ENCODE measurements at places on chromosomes 4 and X.

- no peak for DNase-seq
These were observed 317.2 kb downstream of the PDGFC start for GRCh38 chr4:156654410-156654809.

GRCh38 chrX:19571711-19572110, 56.4 kb upstream of the MAP3K15 start:
- no peak for DNase-seq

- DNase-seq = no peak
These were observed 7.3 kb upstream of the GLOD5 start for GRCh38 chrX:48754238-48754637.

GRCh38 chr4:137502339-137503129, 29.8 kb downstream of the PCDH18 start:
- DNase-seq = no peak

GRCh38 chr4:145098675-145099037, 545 bp downstream of the ABCE1 start:
- no peak for DNase-seq

GRCh38 chrX:38038501-38038900, 32.1 kb downstream of the SYTL5 start:
- no peak for DNase-seq

DNA sequence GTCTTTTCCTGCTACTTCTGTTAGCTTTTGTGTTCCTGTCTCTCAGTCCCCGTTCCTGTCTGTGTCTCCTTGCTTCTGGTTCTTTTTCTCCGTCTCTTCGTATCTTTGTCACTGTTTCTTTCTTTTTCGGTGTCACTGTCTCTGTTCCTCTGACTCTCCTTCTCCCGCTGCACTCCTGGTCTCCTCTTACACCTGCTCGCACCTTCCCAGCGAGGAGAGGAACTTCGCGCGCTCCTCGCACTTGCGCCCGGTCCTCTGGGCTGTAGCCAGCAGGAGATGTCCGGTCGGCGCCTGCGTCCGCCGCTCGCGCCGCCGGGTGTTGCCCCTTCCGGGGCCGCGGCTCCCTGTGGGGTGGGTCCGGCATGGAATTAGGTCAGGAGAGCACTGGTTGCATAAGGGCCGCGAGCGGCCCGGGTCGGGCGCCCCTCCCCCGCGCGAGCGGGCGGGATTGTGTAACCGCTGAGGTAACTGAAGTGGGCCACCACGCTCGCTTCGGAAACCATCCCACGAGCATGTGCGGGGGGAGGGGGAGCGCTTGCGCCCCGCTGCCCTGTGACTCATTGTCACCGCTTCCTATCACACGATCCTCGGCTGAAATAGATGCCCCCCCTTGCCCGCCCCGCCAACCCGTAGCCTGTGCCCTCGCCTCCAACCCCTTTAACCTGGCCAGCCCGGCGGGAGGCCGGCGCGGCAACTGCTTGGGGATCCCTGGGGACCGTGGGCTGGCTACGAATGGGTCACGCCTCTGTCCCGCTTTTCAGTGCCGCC, 1.6 kb downstream of the LONRF3 start:
- no peak for DNase-seq

DNA sequence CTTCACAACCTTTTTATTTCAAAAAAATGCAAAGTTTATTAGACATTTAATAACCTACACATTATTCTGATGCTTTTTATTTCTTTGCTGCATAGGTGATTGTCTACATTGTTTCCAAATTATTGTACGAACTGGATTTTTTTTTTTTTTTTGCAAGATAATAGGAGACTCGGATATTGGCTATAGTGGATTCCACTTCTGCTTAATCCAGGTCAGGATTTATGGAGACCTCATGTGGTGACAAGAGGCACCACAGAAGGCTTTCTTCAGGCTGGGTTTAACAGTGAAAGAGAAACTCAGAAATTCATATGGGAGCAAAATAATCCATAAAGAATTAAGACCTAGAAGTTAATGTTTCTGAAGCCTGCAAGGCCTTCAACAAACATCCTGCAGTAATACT, 2.4 kb upstream of the SLIT2 start:
- no peak for DNase-seq

GRCh38 chr4:147327322-147327721, 153.6 kb upstream of the EDNRA start:
- no peak for DNase-seq

GRCh38 chrX:12973561-12974304, 1.2 kb upstream of the TMSB4X start:
- no peak for DNase-seq

- no peak for DNase-seq
These were observed 52.8 kb downstream of the NFKB1 start for GRCh38 chr4:102553982-102554381.

GRCh38 chrX:41737065-41737464, 13.1 kb downstream of the GPR82 start:
- no peak for DNase-seq

DNA sequence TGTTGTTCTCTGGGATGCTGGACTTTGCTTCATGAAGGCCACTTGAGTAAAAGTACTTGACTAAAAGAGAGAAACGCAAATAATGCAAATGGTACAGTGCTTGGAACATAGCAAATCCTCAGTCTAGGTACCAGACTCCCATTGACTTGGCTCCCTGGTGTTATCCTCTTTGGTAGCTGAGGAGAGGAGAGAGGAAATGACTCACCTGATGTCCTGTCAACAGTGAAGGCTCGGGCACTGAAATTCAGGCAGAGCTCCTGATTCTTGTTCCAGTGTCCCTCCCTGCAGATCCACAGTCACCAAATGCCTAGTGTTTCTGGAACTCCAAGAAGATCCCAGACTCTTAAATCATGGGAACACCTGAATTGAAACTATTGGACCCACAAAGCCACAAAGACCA, 22.5 kb upstream of the TCEAL4 start:
- DNase-seq = no peak
